Dermis microvascular lymphatic vessel endothelial cell (primary cell): ENCODE measurements at places on chromosomes 12 and 14. TPM values are rescaled to one million over a fixed set of nuclear protein-coding genes. Genes with fewer than 3 reads are reported as not detected.

DNA sequence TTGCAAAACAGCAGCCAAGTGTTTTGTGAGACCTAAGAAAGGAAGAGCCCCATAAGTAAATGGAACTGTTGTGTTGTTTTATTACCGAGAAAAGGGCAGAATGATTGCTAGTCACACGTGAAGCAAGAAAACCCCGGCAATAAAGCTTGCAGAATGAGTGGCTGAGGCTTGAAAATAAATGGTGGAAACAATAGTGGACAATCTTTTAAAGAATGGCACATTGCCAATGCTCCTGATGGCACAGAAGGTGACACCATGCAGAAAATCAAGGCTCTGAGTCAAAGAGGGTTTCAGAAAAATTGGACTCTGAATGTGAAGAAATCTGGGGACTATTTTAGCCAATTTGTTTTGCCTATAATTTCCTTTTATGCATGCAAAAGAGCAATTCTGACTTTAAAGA, 4.0 kb upstream of the AQP2 start:
- no peak for DNase-seq

DNA sequence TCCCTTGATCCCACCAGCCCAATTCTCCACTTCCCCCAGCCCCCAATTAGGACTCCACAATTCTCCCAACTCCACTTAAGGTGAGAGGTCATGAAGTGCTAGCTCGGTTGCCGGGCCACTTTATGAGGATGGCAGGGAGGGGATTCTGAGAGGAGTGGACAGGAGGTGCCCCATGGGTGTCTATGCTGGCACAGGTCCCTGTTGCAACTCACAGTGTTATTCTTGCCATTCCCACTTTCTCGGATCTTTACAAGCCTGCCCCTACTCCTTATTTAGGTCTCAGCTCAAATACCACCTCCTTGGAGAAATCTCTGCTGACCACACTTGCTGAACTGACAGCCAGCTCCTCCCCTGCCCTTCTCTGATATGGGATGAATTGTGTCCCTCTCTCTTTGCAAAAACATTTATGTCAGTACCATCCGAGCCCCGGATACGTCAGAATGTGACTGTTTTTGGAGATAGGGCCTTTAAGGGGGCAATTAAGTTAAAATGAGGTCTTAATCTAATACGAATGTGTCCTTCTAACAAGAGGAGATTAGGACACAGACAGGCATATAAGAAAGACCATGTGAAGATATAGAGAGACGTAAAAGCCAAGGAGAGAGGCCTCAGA, 4.2 kb upstream of the LGALS3 start:
- DNase-seq: no peak

TSHR gene
- not detected in 2 replicates for total RNA-seq

HOXC13 gene
- not detected in 2 replicates for total RNA-seq

DNA sequence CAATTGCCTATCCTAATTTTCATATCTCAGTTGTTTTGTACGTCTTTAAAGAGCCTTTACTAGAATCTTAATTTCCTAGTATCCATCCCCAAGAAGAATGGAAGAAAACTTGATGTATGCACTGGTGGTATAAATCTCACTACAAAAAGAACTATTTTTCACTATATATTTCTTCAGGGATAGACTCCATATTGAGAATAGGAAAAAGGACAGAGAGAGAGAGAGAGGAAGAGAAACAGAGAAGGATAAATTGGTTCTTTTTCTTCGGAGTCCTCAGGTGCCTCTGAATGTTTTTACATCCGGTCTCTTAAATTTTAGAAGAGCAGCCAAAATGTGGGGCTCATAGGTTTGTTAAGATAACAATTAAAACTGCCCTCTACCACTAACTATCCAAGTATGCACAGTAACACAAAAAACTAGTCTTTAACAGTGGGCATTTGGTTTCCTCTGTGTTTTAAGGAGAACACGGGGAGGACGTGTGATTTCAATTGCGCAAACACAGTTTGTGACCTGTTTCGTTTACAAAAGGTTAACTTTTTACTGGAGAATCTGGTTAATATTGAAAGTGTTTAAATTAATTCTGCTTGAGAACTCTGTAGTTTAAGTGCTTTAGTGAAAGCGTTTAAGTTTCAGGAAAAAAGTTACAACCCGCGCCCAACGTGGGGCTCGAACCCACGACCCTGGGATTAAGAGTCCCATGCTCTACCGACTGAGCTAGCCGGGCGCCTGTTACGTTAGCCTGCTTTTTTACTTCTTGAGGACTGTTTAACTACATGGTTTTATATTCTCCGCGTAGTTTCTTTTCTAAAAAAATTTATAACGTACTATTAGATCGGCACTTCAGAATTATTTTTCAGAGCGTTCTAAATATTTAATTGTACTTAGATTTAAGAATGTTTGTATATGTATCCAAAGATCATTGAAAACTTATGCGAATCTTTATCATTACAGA, 5.1 kb upstream of the PSMA3 start:
- DNase-seq: peak; percentile 70

SFSWAP gene
- total RNA-seq: 14.5 and 15.4 TPM in 2 replicates

PLA2G1B gene
- not detected in 2 replicates for total RNA-seq

GRCh38 chr14:54609576-54609975, 42.6 kb downstream of the SAMD4A start:
- no peak for DNase-seq

- peak; percentile 2 for DNase-seq
Observed at GRCh38 chr12:85781766-85782165, 54.4 kb downstream of the RASSF9 start.

FBXL14 gene
- 10.9 and 18.3 TPM in 2 replicates for total RNA-seq

DNA sequence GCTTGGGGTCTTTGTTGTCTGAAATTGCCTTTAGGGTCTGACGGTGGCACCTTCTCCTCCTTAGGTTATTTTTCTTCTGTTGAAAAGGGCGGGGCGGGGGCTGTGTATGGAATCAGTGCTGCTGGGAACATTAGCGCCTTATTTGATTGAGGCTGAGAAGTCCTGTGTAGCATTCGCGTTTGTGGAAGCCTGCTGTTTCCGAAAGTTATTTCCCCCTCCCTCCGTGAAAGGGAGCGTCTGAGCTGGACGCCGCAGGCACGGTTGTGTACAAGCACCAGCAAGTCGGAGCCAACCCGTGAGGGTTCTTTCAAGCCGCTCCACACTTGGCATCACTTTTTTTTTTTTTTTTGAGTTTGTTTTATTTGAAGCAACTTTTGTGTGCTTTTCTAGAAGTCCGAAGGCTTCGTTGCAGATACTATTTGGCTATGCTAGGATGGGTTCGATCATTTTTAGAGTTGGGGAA, 1.1 kb downstream of the SYNE2 start:
- peak; percentile 81 for DNase-seq

DNA sequence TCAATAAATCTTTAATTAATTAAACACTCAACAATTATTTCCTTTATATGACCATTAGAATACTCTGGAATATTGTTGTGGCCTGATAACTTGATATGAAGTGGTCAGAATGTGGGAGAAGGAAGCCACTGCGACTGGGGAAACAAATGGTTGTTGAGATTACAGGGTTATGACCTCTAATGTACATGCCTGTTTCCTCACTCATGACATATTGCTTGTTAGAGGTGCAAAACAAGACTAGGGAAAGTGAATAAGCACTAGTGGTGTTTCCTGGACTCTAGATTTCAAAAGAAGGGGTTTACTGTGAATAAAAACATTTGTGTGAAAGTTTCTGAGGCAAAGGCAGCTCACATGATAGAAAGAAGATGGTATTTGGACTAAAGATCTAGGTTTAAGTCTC, 53.3 kb downstream of the STAB2 start:
- peak; percentile 91 for DNase-seq

RAP1B gene
- total RNA-seq: 158 and 188 TPM in 2 replicates

GRCh38 chr12:57740656-57741412, 2.3 kb upstream of the AGAP2 start:
- DNase-seq: no peak
